ENCODE measurements at places on chromosomes 5 and 9. TPM values are rescaled to one million over a fixed set of nuclear protein-coding genes. Genes with fewer than 3 reads are reported as not detected.

- no peaks in the 10 kb centered on the region for H3K27me3 ChIP-seq
- H3K36me3 ChIP-seq = no peaks in the 10 kb centered on the region
- H3K4me3 ChIP-seq = no peak overlapping the region
These were observed 80.8 kb downstream of the ZNF608 start for GRCh38 chr5:124665625-124666024.

Gene DOK3
- 7.7 TPM for total RNA-seq

- peak overlapping the region; percentile 85 for H3K27ac ChIP-seq
- peaks cover 3% of the 10 kb centered on the region for H3K4me1 ChIP-seq
- DNase-seq = no peak
- H3K4me3 ChIP-seq = peak overlapping the region; percentile 82
- H3K36me3 ChIP-seq = peaks cover 4% of the 10 kb centered on the region
These were observed 9.9 kb upstream of the PCDHB2 start for GRCh38 chr5:141084487-141084989.

DNA sequence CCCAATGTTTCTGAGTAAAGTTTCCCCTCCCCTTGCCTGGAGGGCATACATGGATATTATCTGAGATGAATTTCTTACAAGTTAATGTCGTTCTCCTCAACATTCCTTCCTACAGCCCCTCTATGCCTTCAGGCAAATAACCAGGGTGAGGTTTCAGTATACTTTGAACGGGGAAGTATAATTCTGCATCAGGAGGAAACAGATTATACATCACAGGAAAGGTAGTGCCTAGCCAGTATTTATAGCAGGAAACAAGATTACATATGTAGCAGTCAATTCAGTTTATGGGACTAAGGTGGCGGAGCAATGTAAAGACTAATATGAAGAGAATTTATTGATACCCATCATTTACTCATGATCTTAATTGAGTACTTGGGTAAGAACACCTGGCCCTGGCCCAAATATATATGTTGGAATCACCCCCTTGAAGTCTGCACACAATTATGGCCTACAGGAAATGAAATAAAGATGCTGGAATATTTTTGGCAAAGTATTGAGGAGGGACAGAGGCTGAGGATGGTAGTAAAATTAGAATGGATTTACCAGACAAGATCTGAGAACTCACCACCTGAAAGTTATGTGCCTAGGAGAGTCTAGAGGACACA lies 661.1 kb downstream of the PTPRD start:
- H3K27me3 ChIP-seq = no peaks in the 10 kb centered on the region
- no peak overlapping the region for H3K27ac ChIP-seq
- no peak overlapping the region for H3K4me3 ChIP-seq
- DNase-seq = no peak
- H3K36me3 ChIP-seq = no peaks in the 10 kb centered on the region

Gene SPEF2
- total RNA-seq = 3.8 TPM

GRCh38 chr9:124259158-124259808 lies 1.5 kb downstream of the NEK6 start:
- no peak for DNase-seq
- H3K4me3 ChIP-seq = peak overlapping the region; percentile 95
- H3K36me3 ChIP-seq = peaks cover 3% of the 10 kb centered on the region
- H3K4me1 ChIP-seq = peaks cover 72% of the 10 kb centered on the region
- no peaks in the 10 kb centered on the region for H3K27me3 ChIP-seq

Gene ARHGEF37
- total RNA-seq = 5.8 TPM

Gene IFNA13
- total RNA-seq = not detected

GRCh38 chr5:179124273-179124852 lies 64.2 kb downstream of the ZNF354C start:
- peak; percentile 43 for DNase-seq
- no peaks in the 10 kb centered on the region for H3K4me1 ChIP-seq
- no peaks in the 10 kb centered on the region for H3K27me3 ChIP-seq
- H3K27ac ChIP-seq = no peak overlapping the region

- H3K4me1 ChIP-seq = peaks cover 46% of the 10 kb centered on the region
- no peak for DNase-seq
- no peaks in the 10 kb centered on the region for H3K27me3 ChIP-seq
- H3K4me3 ChIP-seq = no peak overlapping the region
- no peak overlapping the region for H3K27ac ChIP-seq
These were observed 737.2 kb upstream of the ZNF608 start for GRCh38 chr5:125483609-125484008.

DNA sequence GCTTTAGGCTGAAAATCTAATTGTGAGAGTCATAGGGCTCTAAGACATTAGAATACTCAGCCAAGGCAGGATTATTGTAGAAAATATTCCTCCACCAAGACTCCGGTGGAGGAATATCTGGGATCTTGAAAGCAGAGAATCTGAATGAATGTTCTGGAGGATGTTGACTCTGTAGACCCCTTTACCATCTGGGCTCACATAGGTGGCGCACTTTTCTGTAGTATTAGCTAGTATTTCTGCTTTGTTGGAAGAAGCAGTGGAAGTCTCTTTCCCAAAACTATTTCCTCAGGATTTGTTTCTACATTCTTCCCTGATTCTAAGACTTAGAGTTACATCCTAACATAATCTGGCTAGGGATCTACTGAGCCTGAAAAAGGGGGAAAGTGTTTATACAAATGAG lies 752.4 kb upstream of the SEMA6A start:
- no peaks in the 10 kb centered on the region for H3K4me1 ChIP-seq
- no peaks in the 10 kb centered on the region for H3K36me3 ChIP-seq
- H3K4me3 ChIP-seq = no peak overlapping the region
- no peak overlapping the region for H3K27ac ChIP-seq
- no peak for DNase-seq
- no peaks in the 10 kb centered on the region for H3K27me3 ChIP-seq

DNA sequence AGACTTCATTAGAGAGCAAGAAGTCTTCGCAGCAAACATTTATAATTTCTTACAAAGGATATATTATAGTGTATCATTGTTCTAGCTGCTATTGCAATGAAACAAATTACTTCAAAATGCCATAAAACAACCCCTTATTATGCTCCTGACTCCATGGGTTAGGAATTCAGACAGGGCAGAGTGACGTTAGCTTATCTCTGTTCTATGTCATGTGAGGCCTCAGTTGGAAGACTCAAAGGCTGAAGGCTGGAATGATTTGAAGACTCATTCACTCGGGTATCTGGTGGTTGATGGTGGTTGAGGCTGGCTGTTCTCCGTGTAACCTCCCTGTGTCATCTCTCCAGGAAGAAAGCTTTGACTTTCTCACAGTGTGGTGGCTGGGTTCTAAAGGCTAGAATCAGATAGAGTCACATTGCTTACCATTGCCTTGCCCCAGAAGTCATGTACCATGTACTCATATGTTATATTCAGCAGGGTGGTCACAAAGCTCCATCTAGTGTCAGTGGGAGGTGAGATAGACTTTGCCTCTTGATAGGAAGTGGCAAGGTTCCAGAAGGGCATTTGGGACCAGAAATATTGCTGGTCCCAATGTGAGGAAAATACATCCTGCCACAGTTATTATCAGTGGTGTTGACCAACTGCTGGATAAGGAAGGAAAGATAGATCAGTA lies 226.9 kb downstream of the TMEM38B start:
- no peak overlapping the region for H3K27ac ChIP-seq
- H3K36me3 ChIP-seq = no peaks in the 10 kb centered on the region
- no peak for DNase-seq
- no peaks in the 10 kb centered on the region for H3K27me3 ChIP-seq

DNA sequence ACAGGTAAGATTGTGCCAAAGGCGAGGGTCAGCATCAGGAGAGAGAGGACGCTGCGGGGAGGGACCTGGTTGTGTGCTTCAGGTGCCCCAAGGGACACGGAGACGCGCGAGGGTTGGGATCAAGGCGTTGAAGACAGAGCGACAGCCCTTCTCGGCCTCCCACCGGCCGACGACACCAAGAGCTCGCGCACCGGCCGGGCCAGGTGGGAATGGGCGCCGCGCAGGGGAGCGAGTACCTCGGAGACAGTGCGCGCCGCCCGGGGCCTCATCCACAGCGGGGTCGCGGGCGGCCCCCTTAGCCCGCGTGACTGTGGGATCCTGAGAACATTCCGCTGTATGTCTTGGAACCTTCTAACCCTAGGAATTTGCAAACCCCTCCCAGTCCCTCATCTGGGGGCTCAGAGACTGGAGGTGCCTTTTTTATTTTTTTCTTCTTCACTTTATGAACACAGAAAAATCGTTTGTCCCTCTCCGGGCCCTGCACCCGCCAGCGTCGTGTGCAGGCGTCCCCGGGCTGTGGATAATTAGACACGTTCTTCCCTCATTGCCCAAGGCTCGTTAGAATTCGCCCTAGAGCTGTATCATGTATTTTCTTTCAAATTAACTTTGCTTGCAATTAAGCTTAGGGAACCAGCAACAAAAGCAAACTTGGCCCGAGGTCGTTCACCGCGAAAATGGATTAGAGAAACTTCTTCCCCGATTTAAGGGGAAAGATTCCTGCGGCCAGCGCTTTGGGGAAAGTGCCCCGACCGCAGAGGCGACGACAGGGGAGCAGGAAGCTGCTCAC lies 4.8 kb downstream of the FOXE1 start:
- peaks cover 11% of the 10 kb centered on the region for H3K4me1 ChIP-seq
- peaks cover 81% of the 10 kb centered on the region for H3K27me3 ChIP-seq
- H3K4me3 ChIP-seq = no peak overlapping the region
- no peak for DNase-seq
- H3K36me3 ChIP-seq = peaks cover 2% of the 10 kb centered on the region

- H3K27ac ChIP-seq = no peak overlapping the region
- H3K4me3 ChIP-seq = no peak overlapping the region
- no peak for DNase-seq
These were observed 5.9 kb upstream of the ACSL6 start for GRCh38 chr5:132017316-132017715.

- no peak overlapping the region for H3K4me3 ChIP-seq
- peaks cover 15% of the 10 kb centered on the region for H3K4me1 ChIP-seq
- no peaks in the 10 kb centered on the region for H3K27me3 ChIP-seq
- no peak overlapping the region for H3K27ac ChIP-seq
These were observed 138.9 kb upstream of the RUSC2 start for GRCh38 chr9:35350827-35351549.

DNA sequence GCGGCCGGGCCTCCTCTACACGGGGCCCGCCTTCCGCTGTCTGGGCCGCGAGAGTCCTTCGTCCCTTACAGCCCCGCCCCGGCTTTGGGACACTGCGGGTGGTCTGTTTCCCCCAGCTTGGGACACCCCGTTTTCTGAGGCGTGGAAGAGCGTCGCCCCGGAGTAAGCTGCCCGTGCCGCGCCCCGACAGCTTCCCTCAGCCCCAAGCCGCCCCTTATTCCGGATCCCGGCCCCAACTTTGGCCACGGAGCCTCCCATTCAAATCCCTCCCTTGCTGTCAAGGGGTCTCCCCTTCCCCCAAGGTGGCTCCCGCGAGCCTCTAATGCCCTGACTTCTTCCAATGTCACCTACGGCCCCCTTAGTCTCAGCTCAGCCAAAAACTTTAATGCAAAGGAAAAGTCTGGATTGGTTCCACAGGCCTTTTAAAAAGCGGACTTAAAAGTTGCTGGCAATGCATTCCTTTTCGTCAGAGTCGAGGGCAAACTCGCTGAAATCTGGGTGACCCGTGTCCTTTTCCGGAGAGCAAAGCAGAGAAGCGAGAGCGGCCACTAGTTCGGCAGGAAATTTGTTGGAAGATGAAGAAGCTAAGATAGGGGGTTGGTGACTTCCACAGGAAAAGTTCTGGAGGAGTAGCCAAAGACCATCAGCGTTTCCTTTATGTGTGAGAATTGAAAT lies 19.8 kb downstream of the EXOSC2 start:
- H3K36me3 ChIP-seq = no peaks in the 10 kb centered on the region
- H3K27me3 ChIP-seq = no peaks in the 10 kb centered on the region
- no peak for DNase-seq
- H3K4me3 ChIP-seq = peak overlapping the region; percentile 95
- H3K27ac ChIP-seq = peak overlapping the region; percentile 99

- H3K27ac ChIP-seq = no peak overlapping the region
- no peak overlapping the region for H3K4me3 ChIP-seq
- H3K4me1 ChIP-seq = no peaks in the 10 kb centered on the region
- peaks cover 2% of the 10 kb centered on the region for H3K27me3 ChIP-seq
These were observed 249.4 kb upstream of the IRX1 start for GRCh38 chr5:3346111-3346820.

- H3K36me3 ChIP-seq = peaks cover 8% of the 10 kb centered on the region
- DNase-seq = no peak
- no peaks in the 10 kb centered on the region for H3K27me3 ChIP-seq
- H3K4me1 ChIP-seq = peaks cover 17% of the 10 kb centered on the region
- no peak overlapping the region for H3K4me3 ChIP-seq
These were observed 303.6 kb downstream of the ARHGAP26 start for GRCh38 chr5:143073766-143074165.

Gene PTGES
- 3.3 TPM for total RNA-seq

DNA sequence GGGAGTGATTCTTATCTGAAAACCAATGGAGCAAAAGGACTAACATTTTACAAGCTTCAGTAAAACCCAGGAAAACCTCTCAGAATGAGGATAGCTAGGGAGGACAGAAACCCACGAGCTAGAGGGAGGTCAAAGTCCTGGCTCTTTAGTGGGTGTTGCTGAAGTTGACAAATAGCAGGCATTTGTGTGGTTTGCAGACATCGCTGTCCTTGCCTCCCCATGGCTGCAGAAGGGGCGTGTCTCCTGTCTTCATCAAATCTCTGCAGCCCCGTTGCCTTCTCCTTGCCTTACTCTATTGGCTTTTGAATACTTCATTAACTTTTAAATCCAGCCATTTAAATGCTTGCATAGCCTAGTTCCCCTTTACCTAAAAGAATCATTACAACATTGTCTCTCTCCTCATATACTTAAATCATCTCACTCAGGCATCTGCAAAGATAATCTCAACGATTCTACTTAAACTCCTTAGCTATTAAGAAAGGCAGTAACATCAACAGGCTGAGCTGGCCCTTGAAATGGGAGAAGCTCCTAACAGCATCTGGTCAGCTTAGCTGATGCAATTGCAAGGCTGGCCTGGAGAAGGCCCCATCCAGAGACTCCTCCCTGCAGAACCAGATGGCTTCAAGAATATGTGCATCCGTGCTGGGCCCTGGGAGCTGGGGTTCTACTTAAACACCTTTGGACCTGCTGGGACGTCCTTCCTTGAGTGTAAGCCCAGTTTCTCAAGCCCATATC lies 152.8 kb upstream of the TAS2R1 start:
- peaks cover 10% of the 10 kb centered on the region for H3K4me1 ChIP-seq
- H3K27me3 ChIP-seq = peaks cover 3% of the 10 kb centered on the region
- no peak overlapping the region for H3K4me3 ChIP-seq
- H3K36me3 ChIP-seq = peaks cover 4% of the 10 kb centered on the region
- H3K27ac ChIP-seq = peak overlapping the region; percentile 55

Gene KCNMB1
- total RNA-seq = 23.2 TPM

- H3K36me3 ChIP-seq = no peaks in the 10 kb centered on the region
- peaks cover 26% of the 10 kb centered on the region for H3K4me1 ChIP-seq
- H3K27me3 ChIP-seq = peaks cover 27% of the 10 kb centered on the region
- peak overlapping the region; percentile 3 for H3K27ac ChIP-seq
These were observed 81.8 kb upstream of the NEURL1B start for GRCh38 chr5:172559004-172559932.

Gene LSM11
- total RNA-seq = 9.9 TPM

All from chondrocyte (in vitro differentiated cells).